Stimulated activated CD4-positive, alpha-beta T cell treated with anti-CD3 and anti-CD28 coated beads, Interleukin-4, amount 100 ng/mL, for 1 hour (primary cell): ENCODE measurements at places on chromosomes 12 and 14.

DNA sequence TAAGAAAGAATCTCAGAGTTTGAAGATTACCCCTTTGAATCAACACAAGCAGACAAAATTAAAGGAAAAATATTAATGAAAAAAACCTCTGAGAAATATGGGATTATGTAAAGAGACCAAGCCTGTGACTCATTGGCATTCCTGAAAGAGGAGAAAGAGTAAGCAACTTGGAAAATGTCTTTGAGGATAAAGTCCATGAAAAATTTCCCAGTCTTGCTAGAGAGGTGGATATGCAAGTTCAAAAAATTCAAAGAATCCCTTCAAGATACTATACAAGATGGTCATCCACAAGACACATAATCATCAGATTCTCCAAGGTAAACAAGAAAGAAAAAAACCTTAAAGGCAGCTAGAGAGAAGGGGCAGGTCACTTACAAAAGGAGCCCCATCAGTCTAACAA, 13.3 kb downstream of the SLCO1B1 start:
- DNase-seq, result no peak

DNA sequence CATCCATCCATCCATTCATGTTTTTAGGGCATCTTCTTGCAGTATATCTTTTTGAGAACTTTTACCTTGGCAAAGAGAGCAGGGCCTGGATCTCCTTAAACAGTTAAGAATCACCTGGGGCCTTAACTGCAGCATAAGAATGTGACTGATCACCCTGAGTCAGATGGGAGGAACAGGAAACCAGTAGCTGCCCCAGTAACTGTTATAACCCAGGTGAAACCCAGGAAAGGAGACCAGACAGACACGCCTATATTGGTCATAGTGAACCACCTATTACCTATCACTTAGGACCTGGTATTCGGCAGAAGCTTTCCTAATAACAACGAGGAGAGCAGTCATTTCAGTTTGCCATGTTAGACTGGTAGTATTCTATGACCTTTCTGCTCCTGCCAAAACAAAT, 43.4 kb upstream of the NR2C1 start:
- no peak for DNase-seq

GRCh38 chr14:37167151-37168047, 5.0 kb downstream of the SLC25A21 start:
- no peak for DNase-seq

DNA sequence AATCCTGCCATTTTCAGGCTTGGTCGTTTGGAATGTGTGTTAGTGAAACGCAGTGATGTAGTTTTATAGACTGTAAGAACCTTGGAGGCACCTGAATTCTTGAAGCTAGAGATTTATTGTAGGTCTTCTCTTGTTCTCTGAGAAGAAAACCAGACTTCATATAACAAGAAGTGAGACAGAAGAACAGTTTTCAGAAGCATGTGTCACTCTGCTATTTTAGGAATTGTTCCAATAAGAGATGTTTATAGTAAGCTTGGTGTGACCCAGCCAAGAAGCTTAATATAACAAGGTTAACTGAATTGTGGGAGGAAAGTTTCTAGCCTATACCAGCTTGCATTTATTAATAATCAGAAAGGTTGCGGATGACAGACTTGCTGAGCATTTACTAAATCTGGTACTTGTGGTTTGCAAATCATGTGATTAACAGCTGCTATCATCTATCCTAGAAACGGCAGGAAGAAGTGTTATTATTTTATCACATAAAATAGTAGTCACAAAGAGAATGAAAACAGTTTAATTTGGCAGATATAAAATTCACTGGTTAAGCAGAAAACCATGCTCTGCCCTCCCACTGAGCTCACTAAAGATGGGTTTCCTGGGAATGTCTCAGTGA, 49.2 kb upstream of the BCAT1 start:
- no peak for DNase-seq

DNA sequence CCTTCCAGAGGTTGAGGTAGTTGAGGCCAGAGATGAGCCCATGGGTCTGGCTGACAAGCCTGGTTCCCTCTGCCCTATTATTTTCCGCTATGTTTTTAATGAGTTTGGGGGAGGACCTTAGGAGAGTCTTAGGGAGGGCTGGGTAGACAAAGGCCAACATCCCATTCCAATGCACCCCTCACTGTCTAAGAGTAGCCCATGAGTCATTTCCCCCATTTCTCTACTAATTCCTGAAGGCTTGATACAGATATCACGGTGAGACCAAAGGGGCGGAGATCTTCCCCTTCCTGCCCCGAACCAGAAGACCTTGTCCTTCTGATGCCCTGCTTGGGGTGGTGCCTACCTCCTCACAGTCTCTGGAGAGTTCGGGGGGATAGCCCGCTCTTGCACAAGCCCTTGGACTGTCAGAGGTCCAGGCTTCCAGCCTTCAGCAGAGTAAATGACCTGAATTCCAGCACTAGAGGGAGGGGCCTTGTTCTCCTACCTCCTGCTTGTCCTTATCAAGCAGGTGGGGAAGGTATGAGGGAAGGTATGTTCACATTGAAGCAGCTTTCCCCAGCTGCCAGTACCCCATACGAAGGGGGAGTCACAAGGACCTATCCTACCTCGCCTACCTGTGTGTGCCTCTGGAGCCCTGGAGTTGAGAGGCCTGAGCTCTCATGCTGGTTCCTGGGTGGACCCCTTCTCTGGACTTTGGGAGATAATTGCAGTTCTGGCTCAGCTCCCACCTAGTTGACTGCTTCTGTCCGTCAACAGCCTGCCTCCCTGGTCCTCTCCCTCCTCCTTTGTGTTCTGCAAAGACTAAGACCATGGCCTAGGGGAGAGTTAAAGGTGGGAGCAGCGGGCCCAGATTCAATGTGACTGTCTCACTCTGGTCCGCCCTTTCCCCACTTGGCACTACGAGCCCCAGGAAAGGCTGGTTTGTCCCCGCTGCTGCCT, 3.7 kb downstream of the PSMB11 start:
- DNase-seq, result no peak
